GOT3 (cell line): ENCODE measurements at places on chromosomes 2 and 18.

DNA sequence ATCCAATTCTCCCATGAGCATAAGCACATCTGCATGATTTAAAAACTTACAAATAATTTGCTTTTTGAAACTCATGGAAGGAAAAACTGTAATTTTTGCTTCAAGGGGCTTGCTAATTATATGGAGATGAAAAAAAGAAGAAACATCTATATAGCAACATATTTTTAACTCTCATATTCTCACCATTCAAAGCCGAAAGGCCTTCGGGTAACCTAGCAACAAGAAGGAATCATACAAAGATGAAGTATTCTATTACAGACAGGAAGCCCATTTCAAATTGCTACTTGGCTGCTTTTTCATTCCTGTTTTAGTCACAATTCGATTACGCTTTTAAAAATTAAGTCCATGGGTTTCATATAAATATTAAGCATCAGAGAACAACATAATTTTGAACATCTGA lies 39.2 kb upstream of the RNU4ATAC start:
- DNase-seq = no peak

DNA sequence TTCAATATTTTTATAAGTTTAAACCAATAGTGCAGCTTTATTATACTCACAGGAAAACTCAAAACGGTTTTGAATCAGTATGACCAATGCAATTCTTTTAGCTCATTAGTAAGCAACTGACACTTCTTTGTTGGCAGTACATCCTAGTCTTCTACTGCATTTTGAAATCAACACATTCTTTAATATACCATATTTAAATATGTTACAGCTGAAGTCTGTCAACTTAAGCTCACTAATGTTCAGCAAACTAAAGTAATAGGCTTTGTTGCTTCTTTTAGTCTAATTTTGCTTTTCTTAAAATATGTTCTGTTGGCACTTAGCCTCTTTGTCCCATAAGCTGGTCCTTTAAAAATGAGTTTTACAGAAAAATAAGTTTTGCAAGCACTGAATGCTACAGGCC lies 55.4 kb upstream of the CCBE1 start:
- no peak for DNase-seq

DNA sequence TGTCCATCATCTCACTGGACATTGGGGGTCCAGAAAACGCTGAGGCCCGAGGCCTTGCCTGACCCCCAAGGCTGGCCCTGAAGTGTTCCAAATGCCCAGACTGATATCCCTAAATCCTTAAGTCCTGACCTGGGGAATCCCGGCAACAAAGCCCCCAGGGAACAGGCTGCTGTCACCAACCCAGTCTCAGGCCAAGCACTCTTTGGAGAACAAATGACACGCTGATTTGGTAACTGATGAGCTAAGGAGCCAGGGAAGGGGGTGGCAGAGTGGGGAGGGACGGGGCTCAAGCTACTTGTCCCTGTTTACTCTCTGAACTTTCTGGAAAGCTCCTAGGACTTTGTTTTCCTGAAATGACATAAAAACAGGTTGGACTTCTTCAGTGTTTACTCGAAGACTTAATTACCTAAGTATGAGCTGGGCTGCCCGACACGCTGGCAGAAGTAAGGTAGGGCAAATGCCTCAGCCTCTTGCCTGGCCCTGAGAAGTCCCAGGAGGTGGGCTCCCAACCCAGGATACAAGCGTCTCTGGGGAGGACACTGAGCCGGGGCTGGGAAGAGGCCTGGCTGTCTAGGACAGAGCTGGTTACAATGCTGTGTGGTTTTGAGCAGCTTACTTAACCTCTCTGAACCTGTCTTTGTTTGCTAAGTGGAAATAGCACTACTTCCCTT lies 105.5 kb upstream of the GLI2 start:
- no peak for DNase-seq

DNA sequence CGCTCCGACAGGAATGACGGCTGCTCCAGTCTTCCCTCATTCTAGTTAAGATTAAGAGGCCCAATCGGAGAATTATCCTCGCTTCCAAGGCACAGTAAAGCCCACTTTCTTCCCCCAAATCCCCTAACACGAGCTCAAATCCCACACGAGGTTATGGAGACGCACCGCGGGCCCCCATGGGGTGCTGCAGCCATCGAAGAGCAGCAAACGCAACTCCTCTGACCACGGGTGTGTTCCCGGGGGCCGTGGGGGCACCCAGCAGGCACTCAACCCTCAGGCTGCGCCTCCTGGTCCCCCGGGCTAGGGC lies 446 bp downstream of the COPS9 start:
- DNase-seq = no peak

DNA sequence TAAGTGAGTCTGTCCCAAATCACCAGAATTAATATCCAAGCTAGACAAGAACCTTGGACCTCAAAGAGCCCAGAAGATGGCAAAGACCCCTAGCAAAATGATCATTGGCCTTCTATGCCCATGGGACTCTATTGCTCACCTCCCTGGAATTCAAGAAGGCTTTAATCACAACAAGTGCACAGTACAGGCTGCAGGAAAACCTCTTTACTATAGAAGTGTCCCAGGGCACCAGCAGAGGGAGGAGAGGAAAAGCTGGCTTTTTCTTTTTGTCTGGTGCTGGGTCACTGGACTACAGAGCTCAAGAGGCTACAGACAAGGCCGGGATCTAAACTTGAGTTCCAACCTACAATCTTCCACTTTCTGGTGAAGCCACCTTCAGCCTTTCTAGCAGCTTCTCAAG lies 88.3 kb upstream of the PPP1CB start:
- DNase-seq = no peak

- no peak for DNase-seq
Observed at GRCh38 chr2:164737612-164738081, 104.0 kb downstream of the COBLL1 start.

DNA sequence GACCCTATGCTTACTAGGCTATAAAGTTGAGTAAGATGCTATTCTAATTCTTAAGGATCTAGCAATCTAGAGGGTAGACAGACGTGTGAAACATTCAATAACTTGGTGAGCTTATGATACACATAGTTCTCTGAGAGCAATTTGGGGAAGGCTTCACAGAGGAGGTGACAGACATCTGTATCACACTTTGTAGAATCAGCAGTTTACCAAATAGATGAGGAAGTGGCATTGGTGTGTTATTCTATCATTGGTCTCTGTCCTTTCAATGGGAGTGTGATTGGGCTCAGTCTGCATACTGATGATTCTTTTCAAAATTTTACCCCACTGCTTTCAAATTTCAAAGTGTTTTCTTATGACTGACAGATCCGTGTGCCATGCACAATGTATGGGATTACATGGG lies 47.0 kb upstream of the TMEM178A start:
- DNase-seq = no peak

- DNase-seq = no peak
Observed at GRCh38 chr2:169670937-169671336, 23.3 kb downstream of the CFAP210 start.

GRCh38 chr2:127309468-127309867 lies 15.5 kb upstream of the ERCC3 start:
- no peak for DNase-seq

- DNase-seq = no peak
Observed at GRCh38 chr2:203820969-203821368, 46.6 kb upstream of the CTLA4 start.

- DNase-seq = no peak
Observed at GRCh38 chr18:48672671-48673340, 134.0 kb downstream of the CTIF start.

- no peak for DNase-seq
Observed at GRCh38 chr2:88651646-88652045, 24.4 kb upstream of the EIF2AK3 start.

DNA sequence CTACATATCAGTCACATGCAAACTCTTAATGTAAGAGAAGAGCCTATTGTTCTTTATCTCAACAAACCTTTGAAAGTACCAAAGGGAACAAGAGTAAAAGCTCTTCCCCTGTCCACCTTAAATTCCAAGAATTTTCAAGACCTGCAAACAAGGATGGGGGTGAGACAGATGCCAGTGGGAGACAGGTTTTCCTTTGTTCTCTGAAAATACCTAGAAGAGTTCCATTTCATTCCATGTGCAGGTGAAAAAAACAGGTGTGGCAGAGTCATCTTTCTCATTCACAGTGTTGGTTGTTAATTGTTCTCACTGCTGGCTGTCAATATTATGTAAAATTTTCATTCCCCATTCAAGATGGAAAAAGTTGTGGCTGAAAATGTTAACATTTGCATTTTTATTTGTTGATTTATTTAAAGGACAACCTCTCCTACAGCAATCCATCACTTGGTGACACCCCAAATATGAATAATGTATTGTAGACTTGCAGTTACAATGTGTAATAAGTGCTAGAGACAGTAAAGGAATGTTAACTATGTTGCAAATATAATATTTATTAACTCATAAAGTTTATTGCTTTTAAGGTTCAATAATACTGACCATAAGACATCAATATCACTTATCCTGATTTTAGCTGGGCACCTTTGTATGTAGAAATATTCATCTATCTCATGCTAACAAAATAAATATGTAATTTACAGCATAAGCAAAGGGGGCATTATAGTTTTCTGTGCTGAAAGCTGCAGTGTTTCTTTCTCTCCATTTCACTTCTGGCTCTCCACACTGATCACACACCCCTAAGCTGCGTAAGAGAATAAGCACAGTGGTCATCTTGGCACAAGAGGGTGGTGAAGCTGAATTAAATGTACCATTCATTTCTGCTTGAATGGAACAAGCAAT lies 347.0 kb downstream of the KIAA1328 start:
- DNase-seq = no peak

- no peak for DNase-seq
Observed at GRCh38 chr2:231987124-231987727, 25.7 kb downstream of the DIS3L2 start.

DNA sequence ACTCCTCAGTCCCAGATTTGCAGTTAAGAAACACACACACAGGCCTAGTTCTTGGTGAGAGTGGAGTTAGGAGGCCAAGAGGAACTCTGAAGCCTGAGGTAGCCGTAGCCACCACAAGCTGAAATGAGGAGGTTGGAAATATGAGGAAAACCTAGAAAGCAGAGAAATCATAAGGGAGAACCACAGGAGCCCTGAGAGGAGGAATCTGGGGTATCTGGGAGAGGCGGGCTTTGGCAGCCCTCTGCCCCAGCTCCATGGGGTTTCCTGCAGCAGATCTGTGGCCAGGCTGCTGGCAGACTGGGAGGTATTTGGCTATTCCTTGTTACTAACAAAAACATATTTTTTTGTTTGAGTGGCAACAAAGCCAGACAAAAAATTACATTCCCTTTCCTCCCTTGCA lies 11.0 kb downstream of the SOX11 start:
- no peak for DNase-seq

GRCh38 chr2:193929131-193929530 lies 1727.9 kb upstream of the SLC39A10 start:
- DNase-seq = no peak

- DNase-seq = no peak
Observed at GRCh38 chr2:55768991-55769390, 75.3 kb upstream of the PNPT1 start.

- no peak for DNase-seq
Observed at GRCh38 chr2:233030-233429, 30.8 kb downstream of the SH3YL1 start.

DNA sequence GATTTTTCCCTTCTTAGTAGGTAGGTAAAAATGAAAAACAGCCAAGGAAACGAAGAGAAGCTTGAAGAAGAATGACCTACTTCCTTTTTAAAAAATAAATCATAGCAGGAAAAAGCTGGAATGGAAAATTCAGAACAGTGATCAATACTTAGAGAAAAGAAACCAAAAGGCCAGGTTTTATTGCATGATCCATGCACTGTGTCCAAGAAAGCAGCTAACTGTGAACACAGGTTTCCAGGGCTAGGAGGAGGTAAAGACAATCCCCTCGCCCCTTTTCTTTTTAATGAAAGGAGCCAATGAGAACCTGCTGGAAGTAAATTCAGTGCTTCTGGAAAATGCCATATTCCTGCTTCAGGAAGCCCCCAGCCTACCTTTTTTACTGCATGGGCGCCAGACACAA lies 47.2 kb downstream of the BOD1L2 start:
- no peak for DNase-seq

GRCh38 chr2:40690525-40690924 lies 238.6 kb upstream of the SLC8A1 start:
- DNase-seq = no peak

DNA sequence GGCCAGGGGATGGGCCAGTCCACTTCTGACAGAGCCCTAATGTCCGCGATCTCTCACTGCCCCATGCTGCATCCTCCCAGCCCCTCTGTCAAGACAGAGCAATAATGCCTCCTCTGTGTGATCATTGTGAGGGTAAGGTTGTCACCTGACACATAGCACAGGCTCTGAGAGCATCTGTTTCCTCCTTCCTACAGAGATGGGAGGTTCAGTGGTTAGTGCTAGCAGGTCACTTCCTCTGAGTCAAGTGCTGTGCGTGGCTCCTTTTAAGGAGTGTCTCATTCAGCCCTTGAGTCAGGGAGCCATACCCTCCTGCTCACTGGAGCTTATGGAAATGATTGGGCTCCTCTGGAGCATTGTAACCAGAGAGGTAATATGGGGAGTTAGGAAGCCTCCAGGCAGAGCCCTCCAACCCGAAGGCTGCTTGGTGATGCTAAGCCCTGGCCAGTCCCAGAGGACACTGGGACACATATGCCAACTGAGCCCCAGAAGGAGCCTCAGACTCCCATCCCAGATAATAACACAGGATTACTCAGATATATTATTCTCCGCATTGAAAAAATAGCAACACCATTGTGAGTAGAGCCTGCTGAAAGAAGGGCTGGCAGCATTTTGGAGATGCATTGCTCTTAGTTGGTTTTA lies 189.0 kb downstream of the GALNT1 start:
- no peak for DNase-seq

- DNase-seq = no peak
Observed at GRCh38 chr2:197097578-197098366, 171.3 kb upstream of the PGAP1 start.

DNA sequence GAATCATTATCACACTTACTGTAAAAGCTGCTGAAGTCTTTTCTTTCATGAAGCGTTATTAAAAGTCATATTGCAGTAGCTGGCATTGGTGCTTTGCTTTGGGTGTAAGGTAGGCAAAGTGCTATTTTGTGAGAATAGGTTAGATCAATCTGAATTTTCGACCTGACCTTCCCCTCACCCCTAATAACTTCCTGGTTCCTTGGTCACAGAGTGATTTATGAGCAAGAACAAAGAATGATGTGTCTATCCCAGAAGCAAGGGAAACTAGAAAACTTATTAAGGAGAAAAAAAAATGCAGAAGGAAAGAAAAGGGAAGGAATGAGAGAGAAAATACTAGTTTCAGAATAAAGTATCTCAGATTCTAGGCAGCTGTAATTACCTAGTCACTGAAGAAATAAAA lies 163.1 kb upstream of the MEIS1 start:
- no peak for DNase-seq

DNA sequence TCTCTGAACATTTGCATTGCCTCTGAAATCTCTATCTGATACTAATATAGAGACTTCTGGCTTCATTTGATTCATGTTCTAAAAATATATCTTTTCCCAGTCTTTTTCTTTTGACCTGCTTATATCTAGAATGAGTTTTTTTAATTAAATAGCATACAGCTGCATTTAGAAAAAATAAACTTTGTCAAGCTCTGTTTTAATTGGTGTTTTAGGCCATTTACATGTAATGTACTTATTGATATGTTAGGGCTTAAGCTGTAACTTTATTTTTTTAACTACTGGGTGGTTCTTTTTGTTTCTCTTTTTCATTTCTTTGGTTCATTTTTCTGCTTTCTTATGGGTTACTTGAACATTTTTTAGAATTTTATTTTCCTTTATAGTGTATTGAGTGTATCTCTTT lies 54.9 kb downstream of the CCDC138 start:
- no peak for DNase-seq

- no peak for DNase-seq
Observed at GRCh38 chr2:144780983-144781382, 261.1 kb upstream of the ZEB2 start.
